AG10803 (cell line): ENCODE measurements at places on chromosomes 3 and 15.

DNA sequence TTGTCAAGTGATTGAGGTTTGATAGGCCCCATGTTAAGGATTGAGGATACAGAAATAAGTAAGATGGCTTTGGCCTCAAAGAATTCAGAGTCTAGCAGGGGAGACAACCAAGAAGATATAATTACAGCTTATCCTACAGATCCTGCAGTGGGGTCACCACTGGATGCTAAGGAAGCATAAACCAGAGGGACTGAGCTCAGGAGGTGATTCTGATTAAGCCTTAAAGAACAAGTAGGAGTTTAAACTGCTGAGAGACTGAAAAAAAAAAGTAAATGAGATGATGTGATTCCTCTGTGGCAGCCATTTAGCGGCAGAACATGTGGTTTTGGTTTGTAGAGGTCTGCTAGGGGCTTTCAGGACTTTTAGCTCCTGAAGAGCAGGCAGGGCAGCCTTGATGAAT is 72.1 kb upstream of the ROPN1 start:
- DNase-seq, result no peak

- DNase-seq, result peak; percentile 85
These were observed 36.3 kb upstream of the TMC3 start for GRCh38 chr15:81410318-81410753.

- DNase-seq, result no peak
These were observed 48.0 kb upstream of the TNIK start for GRCh38 chr3:171508206-171508605.

GRCh38 chr3:174099724-174100123 is 702.2 kb downstream of the NLGN1 start:
- DNase-seq, result no peak

GRCh38 chr3:175956964-175957363 is 1097.8 kb downstream of the NAALADL2 start:
- peak; percentile 6 for DNase-seq

DNA sequence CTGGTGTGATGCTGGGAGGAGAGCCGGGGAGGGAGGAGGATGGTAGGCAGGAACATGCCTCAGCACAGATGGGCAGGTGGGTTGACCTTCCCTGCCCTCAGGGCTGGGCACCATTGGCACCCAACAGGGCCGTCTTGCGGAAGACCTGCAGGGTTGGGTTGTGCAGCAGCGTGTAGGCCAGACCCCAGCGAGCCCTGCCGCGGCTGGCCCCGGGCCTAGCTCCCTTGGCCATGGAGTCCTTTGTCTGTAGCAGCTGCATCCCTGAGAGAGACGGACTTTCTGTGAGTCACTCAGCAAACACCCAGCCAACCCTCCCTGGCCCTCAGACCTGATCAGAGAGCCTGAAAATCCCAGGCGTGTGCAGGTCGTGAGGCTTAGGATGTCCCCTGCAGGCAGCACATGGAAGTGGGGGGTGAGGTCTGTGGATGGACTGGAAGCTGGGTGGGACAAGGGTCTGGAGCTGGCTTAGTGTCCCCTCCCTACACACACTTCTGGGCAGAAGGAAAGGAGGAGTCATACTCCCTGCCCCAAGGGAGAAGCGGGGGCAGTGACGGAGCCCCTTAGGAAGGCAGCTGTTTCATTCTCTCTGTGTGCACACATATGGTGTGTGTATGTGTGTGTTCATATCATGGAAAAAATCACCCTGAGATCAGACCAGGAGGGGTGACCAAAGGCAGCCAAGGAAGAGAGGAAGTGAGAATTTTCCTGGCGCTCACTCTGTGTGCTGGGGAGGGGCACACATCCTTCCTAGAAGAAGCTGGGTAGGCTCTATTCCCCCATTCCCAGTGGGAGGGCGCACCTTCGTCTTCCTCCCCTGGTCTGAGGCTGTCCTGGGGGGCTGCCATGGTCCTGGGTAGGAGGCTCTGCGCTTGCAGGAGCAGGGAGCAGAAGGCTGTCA is 6.7 kb downstream of the ISLR start:
- peak; percentile 75 for DNase-seq

GRCh38 chr3:41202075-41202833 is 2.9 kb downstream of the CTNNB1 start:
- DNase-seq, result no peak

- DNase-seq, result no peak
These were observed 20.6 kb upstream of the FBLN2 start for GRCh38 chr3:13528217-13528867.

- DNase-seq, result no peak
These were observed 215.8 kb upstream of the CNTN6 start for GRCh38 chr3:877001-877400.

DNA sequence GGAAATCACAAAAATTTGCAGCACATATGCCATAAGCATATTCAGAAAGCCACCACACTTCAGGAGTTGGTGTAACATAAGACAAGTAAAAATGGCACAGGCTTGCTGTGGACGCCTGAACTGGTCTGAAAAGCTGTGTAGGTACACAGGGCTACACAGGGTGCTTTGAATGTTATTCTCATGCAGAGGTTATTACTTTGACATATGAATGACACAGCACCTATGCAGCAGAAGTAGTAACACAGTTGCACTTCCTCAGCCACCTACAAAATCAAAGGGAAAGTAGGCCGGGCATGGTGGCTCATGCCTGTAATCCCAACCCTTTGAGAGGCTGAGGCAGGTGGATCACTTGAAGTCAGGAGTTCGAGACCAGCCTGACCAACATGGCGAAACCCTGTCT is 54.5 kb downstream of the OSBPL10 start:
- DNase-seq, result no peak

DNA sequence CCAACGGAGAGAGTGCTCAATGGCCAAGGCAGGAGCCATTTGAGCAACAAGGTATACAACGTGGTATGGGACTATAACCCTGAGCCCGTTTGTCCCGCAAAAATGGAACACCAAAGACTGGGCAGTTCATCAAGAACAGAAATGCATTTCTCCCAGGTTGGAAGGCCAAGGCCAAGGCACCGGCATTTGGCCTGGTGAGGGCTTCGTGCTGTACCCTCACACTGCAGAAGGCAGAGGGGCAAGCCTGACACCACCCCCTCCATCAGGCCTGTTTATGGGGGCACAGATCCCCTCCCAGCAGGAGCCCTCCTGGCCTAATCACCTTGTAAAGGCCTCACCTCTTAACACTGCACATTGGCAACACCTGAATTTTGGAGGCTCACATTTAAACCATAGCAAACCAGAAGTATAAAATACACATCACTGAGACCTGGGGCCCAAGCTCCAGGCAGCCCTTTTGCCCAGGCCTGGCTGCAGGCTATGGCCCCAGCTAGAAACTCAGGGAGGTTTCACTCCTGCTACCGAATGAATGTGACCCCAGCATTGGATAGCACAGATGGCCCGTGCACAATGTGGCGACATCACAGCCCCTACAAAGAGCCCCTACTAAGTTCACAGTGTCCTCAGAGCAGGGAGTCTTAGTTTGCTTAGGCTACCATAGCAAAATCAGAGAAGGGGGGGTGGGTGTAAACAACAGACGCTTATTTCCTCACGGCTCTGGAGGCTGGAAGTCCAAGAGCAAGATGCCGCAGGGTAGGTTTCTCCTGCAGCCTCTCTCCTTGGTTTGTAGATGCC is 47.1 kb downstream of the KLF15 start:
- no peak for DNase-seq
